ENCODE measurements at places on chromosomes 16 and 17.

DNA sequence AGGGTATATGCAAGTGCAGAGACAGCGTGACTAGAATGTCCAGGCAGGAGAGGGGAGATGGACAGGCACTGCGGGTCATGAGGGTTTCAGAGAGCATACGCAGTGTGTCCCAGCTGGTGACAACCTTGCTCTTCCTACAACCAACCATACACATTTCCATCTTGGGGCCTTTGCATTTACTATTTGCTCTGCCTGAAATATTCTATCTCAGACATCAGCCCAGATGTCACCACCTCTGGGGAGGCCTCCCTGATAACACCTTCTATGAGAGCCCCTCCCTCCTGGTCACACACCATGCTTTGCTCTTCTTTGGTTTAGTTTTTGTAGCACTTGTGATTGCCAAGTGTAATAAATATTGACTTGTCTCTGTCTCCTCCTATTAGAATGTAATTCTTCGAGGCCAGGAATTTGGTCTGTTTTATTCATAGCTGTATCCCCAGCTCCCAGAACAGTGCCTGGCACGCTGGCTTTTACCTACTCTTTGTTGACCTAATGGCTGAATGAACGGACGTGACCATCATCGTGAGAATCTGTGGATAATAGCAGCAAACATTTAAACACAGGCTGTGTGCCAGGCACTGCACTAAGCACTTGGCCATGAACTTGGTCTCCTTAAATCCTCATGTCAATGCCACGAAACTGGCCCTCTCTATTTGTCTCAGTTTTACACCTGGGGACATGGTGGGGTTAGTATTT is 51.9 kb downstream of the PLCG2 start:
- DNase-seq = no peak

- no peak for DNase-seq
Measured at GRCh38 chr17:79427621-79428539, 183.0 kb downstream of the RBFOX3 start.

GRCh38 chr16:51302042-51302441 is 151.0 kb upstream of the SALL1 start:
- no peak for DNase-seq

DNA sequence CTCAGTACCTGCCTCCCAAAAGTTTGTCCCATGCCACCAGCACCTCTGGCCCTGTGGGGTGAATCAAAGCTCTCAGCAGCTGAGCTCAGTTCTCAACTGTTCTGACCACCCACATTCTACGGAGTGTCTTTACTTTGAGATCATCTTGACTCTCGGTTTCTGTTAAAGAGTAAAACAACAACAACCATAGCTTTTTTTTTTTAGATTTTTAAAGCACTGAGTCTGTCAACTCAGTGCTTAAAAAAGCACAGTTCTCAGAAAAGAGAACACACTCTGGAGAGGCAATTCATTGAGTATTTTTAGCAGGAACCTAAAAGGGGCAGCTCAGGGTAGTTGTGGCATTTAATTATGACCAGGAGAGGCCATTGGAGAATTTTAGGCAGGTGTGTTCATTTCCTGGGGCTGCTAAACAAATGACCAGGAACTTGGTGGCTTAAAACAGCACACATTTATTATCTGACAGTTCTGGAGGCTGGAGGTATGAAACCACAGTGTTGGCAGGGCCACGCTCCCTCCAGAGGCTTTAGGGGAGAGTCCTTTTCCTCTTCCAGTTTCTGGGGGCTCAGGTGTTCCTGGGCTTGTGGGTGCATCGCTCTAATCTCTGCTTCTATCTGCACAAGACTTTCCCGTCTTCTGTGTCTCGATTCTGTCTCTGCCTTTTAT is 6.7 kb upstream of the WFIKKN2 start:
- no peak for DNase-seq

- no peak for DNase-seq
Measured at GRCh38 chr16:80996688-80997138, 10.0 kb downstream of the CMC2 start.

- no peak for DNase-seq
Measured at GRCh38 chr16:75379339-75379738, 54.0 kb downstream of the CFDP1 start.

DNA sequence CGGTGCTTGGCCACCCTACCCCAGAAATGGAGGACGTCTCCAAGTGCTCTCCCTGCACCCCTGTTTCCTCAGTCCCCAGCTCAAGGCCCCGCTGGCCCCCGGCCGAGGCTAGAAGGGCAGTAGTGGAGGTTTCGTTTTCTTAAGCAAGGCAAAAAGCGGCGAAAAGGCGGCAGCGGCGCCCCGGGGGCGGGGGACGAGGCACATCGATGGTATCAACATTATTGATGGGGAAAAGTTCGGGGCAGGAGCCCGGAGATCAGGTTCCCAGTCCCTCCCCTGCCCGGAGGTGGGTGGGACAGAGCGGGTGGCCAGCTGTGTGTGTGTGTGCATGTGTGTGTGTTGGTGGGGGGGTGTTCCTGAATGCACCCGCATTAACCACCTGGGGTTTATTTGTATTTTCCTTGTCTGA is 4.1 kb upstream of the SALL1 start:
- no peak for DNase-seq

DNA sequence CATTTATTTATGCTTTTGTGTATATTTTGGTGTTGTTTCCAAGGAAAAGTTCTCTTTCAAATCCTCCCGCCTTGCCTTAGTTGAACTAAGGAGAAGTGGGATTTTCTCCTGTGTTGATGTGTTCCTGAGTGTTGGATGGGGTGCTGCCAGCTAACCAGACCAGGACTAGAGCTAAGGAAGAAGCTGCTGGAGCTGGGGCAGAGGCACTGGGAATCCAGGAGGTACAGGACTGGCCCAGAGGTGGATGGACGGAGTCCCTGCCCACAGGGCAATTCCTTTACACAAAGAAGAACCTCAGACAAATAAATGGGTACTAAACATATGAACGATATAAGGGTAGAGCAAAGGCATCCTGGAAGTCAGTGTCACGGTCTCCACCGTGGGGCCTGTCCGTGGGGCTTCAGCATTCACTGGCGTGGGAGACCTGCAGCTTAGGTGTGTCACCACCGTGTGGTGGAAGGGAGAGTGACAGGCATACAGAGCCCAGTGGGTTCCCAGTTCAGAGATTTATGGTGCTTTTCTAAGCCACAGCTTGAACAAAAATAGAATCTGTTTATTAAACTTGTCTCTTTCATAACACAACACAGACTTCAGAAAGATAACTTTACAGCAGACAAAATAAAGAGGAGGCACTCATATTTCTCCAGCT is 270.7 kb downstream of the NTN1 start:
- DNase-seq = peak; percentile 52

Data from GM19239 (cell line).